ENCODE measurements at places on chromosomes 1 and 21. TPM values are rescaled to one million over a fixed set of nuclear protein-coding genes. Genes with fewer than 3 reads are reported as not detected.

FMO2 gene
- total RNA-seq: not detected

FRRS1 gene
- 17.6 TPM for total RNA-seq

RHCE gene
- total RNA-seq: 0.21 TPM

SEC16B gene
- 0.42 TPM for total RNA-seq

KRTAP21-2 gene
- not detected for total RNA-seq

DCLRE1B gene
- 6.8 TPM for total RNA-seq

PDZK1 gene
- total RNA-seq: 0.56 TPM

VWA5B1 gene
- total RNA-seq: not detected

SERPINC1 gene
- total RNA-seq: not detected

TMEM82 gene
- total RNA-seq: not detected

KRTAP8-1 gene
- total RNA-seq: not detected

TMPRSS2 gene
- total RNA-seq: 1.2 TPM

ACTL8 gene
- not detected for total RNA-seq

ATAD3C gene
- total RNA-seq: 0.14 TPM

THEMIS2 gene
- 8.8 TPM for total RNA-seq

NBPF10 gene
- total RNA-seq: 0.09 TPM

GPR52 gene
- total RNA-seq: 0.21 TPM

ANP32E gene
- total RNA-seq: 28.7 TPM

ESPN gene
- 13.7 TPM for total RNA-seq

DMRTA2 gene
- 6.5 TPM for total RNA-seq

SLAMF9 gene
- total RNA-seq: 32.0 TPM

All from airway epithelial cell (primary cell).